ENCODE measurements at places on chromosomes 11 and 22. TPM values are rescaled to one million over a fixed set of nuclear protein-coding genes. Genes with fewer than 3 reads are reported as not detected.

Gene C11orf42
- not detected for total RNA-seq

DNA sequence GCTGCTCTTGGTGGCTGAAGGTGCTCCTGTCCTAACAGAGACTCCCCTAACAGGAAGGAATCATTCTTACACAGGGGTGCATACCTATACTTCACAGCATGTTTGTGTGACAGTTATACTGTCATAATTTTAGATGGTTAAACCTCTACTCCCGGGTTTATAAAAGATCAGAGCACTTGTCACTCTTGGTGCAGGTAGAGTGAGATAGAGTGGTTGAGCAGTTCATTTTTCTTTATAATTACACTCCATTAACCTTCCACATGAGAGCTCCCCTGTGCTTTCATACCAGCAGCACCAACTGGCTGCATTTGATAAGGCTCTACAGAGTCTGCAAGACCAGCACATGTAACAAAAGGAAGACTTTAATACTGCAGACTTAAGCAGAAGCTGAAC lies 72.9 kb downstream of the LARGE2 start:
- no peak for DNase-seq

GRCh38 chr11:57302489-57302888 lies 22.3 kb downstream of the TNKS1BP1 start:
- DNase-seq = no peak

DNA sequence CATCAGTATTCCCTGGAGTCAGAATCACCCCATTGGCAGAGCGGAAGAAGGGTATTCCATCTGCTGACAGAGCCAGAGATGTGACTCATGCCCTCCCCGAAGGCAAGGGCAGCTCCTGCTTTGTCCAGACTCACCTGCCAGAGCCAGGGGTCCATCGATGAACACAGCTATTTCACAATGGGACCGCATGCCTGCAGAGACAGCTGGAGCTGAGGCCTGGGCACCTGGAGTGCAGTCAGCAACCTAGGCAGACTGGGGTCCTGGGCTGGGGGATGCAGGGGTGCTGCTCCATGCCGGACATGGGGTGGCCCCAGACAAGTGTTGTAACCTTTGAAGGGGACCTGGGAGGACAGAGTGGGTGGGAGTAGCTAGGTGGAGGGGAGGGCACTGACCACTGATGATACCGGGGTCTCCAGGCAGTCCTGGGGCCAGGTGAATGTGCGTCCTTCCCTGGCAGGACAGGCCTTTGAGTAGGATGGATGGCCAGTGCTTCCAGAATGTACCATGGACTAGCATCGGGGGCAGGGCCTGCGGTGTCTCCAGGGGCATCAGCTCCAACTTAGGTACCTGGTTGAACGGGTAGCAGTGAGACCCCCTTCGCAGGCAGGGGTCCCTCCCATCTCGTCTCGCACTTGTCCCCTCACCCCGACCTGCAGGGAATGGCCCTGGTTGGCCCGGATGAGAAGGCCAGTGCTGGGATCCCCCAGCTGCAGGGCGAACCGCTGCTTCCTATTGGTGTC lies 1.7 kb downstream of the TRPT1 start:
- no peak for DNase-seq

DNA sequence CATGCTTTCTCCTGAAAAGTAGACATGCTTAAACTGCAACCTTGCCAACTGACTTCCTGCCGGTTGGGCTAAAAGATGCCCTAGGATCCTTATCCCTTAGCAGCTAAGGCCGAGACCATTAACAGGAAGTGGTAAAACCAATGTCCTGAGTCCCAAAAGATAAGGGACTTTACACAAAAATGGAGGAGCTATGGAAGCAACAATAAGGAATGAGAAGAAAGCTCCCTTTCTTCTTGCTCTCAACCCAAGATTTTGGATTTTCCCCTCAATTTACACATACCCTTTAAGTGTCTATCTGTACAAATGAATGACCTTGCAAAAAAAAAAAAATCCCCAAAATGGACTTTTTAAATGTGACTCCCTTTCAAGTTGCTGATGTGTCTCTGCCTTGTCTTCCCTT lies 11.1 kb downstream of the MRPL17 start:
- DNase-seq = no peak

Gene KRTAP5-3
- not detected for total RNA-seq

Gene OR5A1
- not detected for total RNA-seq

DNA sequence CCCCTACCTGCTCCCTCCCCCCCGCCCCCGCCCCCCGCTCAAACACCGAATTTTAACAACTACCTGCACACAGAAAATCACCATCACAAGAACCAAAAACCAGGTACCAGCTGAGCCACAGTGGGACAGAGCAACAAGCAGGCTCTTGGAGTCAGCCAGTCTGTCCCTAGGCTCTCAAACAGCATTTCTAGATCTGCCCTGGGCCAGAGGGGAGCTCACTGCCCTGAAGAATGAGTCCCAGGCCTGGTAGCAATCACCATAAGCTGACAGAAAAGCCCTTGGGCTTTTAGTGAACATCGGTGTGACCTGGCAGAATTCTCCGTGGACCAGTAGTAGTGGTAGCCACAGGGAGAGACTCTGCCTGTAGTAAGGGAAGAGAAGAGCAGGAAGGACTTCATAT lies 58.3 kb downstream of the C11orf87 start:
- DNase-seq = no peak

- peak; percentile 73 for DNase-seq
Measured at GRCh38 chr11:120182790-120183491, 27.9 kb upstream of the OAF start.

Gene CLNS1A
- 219 TPM for total RNA-seq

DNA sequence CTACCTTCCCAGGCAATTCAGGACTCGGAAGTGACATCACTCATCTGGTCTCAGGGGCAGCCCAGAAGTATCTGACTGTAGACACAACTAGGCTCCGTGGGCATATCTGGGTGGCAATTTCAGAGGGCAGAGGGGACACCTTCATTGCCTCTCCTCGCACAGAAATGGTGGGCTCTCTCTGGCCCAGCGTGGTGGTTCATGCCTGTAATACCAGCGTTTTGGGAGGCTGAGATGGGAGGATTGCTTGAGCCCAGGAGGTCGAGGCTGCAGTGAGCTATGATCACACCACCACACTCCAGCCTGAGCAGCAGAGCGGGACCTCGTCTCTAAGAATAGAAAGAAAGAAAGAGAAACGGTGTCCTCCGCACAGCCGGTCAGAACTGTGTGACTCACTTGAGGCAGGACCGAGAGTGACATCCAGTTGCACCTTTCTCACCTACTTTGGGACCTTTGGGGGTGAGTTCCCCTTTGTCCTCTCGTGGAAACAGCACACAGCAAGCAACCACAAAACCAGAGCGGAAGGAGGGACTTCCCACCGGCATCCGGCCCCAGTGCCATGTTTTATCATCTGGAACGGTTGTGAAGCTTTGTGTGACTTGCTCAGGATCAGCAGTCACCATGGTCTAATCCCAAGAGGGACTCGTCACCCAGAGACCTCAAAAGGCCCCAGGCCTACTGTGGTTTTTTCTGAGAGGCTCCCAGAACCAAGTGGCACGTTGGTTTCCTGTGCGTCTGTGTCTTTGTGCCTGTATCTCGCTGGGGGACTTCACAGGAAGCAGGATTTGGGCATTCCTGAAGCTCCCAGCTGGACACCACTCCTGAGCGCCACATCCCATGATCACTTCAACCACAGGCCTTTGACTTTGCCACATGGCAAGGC lies 38.4 kb upstream of the EMID1 start:
- no peak for DNase-seq

DNA sequence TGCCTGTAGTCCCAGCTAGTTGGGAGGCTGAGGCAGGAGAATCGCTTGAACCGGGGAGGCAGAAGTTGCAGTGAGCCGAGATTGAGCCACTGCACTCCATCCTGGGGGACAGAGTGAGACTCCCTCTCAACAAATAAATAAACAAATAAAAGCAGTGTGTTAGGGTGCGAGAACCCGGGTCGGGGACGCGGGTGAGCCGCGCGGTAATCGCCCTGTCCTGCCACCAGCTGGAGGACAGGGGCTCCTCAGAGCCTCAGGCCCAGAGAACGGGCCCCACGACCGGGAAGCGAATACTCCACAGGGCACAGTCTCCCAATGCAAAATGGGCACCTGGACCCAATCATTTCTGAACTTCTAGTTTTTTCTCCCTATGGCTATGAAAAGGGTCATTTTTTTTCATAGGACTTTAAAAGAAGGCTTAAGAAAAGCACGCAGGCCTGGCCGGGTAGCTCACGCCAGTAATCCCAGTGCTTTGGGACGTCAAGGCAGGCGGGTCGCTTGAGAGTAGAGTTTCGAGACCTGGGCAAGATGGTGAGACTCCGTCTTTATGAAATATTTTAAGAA lies 744 bp upstream of the MCM5 start:
- no peak for DNase-seq

- peak; percentile 56 for DNase-seq
Measured at GRCh38 chr11:65291613-65292012, 23.1 kb upstream of the CDC42EP2 start.

Gene TMEM80
- 5.6 TPM for total RNA-seq

- DNase-seq = no peak
Measured at GRCh38 chr22:21990445-21991303, 8.1 kb upstream of the TOP3B start.

DNA sequence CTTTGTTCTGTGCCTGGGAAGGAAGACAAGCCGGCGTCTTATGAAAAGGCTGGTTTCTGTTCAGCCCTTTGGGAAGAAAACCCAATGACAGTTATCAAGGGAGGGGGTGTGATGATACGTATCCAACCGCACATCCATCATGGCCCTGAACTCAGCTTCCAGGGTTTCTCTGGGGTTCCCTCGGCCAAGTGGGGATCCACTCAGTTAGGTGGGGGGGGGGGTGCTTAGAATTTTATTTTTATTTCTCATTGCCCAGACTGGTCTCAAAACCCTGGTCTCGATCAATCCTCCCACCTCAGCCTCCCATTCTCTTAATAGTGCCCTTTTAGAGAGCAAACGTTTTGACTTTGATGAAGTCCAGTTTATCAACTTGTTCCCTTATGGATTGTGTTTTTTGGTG lies 25.7 kb downstream of the KCNQ1 start:
- DNase-seq = no peak

- DNase-seq = no peak
Measured at GRCh38 chr22:49241174-49241851, 586.4 kb downstream of the BRD1 start.

DNA sequence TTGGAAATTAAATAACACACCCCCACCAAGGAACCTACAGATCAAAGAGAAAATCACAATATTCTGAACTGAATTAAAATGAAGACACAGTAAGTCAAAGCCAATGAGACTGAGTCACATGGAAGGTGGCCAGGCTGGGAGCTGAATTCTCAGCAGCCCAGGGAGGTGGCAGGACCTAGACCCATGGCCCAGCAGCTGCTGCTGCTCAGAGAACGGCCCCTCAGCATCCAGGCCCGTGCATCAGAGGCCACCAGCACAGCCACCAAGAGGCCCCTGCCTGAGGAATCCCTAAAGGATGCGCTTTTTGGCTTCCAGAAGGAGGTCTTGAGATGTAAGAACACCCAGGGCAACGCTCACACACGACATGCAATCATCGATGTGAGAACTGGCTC lies 35.0 kb downstream of the TBX1 start:
- no peak for DNase-seq

Data from HepG2 (cell line).